Activated CD8-positive, alpha-beta memory T cell treated with anti-CD3 and anti-CD28 coated beads for 24 hours (primary cell): ENCODE measurements at places on chromosomes 11 and 22.

DNA sequence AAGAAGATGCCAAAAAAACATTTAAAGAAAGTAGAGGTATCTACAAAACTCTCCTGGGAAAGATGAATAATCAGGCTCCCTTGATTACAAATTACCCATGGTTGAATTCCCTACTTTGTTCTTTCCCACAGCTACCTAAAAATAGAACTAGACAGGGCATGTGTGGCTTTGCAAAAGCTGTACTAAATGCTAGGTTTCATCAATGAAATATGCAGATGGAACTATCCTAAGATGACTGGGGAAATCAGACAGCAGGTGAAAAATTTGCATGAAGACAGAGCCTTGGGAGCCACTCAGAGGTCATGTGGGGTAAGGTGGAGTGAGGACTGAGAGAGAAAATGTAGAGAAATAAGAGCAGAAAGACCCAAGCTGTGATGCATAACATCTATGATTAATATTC is 14.7 kb downstream of the LAYN start:
- DNase-seq, result no peak

GRCh38 chr11:76152741-76153570 is 53.3 kb downstream of the WNT11 start:
- DNase-seq, result peak; percentile 60

DNA sequence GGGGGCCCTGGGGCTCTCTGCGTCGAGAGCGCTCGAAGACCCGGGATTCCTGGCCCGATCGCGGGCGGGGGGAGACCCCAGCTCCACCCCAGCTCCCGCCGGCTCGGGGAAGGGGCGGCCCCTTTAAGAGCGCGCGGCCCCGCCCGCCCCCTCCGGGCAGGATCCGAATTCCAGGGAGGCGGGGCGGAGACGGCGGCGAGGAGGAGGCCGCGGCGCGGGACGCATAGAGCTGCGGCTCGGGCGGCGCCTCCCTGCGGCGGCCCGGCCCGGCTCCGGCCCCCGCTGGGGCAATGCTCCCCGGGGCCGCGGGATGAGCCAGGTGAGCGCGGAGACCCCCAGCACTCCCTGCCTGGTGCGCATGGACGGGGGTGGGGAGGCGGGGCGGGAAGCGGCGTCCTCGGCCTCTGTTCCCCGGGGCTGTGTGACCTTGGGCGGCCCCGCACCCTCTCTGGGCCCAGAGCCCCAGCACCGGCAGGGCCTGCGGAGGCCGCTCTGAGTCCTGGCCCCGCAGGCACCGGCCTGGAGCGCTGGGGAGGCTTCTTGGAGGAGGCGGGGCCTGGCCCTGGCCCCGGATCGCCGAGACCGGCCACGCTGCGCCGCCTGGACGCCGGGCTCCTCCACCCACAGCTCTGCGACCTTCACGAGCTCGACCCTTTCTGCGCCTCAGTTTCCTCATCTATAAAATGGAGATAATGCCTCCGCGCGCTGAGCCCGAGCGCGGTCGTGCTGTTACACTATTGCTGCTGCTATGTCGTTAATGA is 565 bp downstream of the GAS2L1 start:
- DNase-seq, result peak; percentile 64

GRCh38 chr11:65047581-65048422 is 6.8 kb downstream of the SAC3D1 start:
- DNase-seq, result peak; percentile 68

DNA sequence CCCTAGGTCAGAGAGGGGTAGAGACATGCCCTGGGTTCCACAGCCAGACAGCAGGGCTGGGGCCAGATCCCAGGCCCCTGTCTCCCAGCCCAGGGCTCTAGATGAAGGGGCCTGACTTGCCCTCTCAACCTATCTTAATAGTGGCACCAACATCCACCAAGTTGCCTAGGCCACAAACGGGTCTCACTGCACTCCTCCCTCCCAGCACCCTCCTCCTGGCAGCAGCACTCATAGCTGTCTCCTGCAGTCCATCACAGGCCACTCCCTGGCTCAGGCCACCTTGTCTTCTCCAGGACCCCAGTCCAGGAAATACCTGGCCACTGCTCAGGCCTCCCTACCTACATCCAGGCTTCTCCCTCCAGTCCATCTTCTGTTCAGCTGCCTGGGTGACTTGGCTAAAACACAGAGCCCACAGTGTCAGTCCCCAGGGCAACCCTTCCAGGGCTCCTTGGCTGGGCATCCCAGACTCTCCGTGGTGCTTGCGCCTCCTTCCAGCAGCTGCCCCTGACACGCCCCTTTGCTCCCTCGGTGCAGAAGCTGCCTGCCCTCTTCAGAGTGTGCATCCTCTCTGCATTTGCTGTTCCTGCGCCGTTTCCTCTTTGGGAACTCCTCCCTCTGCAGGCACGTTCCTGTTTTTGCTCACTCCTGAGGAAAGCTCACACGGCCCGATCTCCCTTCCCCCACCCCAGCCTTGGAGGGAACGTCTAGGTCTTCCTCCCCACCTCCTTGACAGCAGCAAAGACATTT is 40.5 kb downstream of the LRRC32 start:
- DNase-seq, result no peak

GRCh38 chr22:20137671-20138416 is 6.2 kb downstream of the ZDHHC8 start:
- DNase-seq, result no peak

GRCh38 chr11:68508425-68508824 is 47.9 kb downstream of the PPP6R3 start:
- no peak for DNase-seq

GRCh38 chr11:1162491-1163311 is 4.9 kb downstream of the MUC5AC start:
- no peak for DNase-seq
